ENCODE measurements at places on chromosomes 2 and 18. TPM values are rescaled to one million over a fixed set of nuclear protein-coding genes. Genes with fewer than 3 reads are reported as not detected.
A peak's percentile ranks its signal among the peaks of the same experiment; 100 is the strongest.

DNA sequence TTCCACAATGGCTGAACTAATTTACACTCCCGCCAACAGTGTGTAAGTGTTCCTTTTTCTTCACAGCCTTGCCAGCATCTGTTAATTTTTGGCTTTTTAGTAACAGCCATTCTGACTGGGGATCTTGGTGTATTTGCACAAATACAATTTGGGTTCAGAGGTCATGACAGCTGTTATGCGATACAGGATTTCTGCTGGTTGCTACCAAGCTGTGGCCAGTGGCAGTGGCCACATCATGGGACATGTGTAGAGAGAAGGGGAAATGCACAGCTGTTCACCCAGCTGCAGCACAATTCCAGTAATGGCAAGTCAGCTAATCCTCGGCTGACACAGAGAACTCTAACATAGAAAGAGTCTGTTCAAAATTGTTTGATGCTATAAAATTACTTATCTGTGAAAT is 21.0 kb upstream of the SELENOI start:
- no peaks in the 10 kb centered on the region for H3K4me1 ChIP-seq
- DNase-seq: no peak
- peaks cover 6% of the 10 kb centered on the region for H3K27me3 ChIP-seq
- H3K27ac ChIP-seq: no peak overlapping the region
- no peaks in the 10 kb centered on the region for H3K36me3 ChIP-seq

DNA sequence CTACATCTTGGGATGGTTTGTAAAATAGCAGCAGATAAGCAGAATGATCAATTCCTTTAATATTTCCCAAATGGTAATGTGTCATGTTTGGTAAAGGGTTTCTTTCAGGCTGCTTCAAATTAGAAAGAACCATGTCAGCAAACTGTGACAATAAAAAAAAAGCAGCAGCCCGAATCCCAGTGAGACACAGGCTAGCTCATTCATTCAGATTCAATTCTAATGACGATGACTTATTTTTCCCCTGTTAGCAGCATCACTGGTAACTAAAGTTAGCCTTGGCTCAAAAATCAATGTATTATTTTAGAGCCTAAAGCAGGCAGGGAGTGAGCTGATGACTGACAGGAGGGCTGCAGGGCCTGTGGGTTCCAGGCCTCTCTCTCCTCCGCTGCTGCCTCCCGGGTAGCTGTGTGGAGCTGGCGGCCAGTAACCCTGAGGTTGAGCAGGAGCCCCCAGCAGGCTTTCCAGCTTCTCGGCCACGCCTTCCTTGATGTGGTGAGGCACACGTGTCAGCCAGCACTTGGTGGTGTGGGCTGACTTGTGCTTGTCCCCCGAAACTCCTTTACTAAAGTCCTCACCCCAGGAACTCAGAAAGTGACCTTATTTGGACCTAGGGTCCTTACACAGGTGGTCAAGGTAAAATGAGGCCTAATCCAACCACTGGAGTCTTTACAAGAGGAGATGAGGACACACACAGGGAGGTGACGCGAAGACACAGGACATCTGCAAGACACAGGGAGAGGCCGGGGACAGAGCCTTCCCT is 120.5 kb upstream of the HS6ST1 start:
- no peaks in the 10 kb centered on the region for H3K27me3 ChIP-seq
- no peaks in the 10 kb centered on the region for H3K36me3 ChIP-seq
- H3K4me3 ChIP-seq: no peak overlapping the region
- DNase-seq: no peak
- H3K27ac ChIP-seq: no peak overlapping the region
- peaks cover 9% of the 10 kb centered on the region for H3K4me1 ChIP-seq

GRCh38 chr18:59051470-59052165 is 88.1 kb upstream of the SEC11C start:
- no peaks in the 10 kb centered on the region for H3K36me3 ChIP-seq
- no peak overlapping the region for H3K27ac ChIP-seq
- peak; percentile 47 for DNase-seq
- H3K27me3 ChIP-seq: no peaks in the 10 kb centered on the region
- H3K4me3 ChIP-seq: no peak overlapping the region

GRCh38 chr18:26458526-26459232 is 89.7 kb downstream of the KCTD1 start:
- no peaks in the 10 kb centered on the region for H3K27me3 ChIP-seq
- no peak overlapping the region for H3K27ac ChIP-seq
- H3K4me3 ChIP-seq: no peak overlapping the region
- H3K4me1 ChIP-seq: peaks cover 5% of the 10 kb centered on the region
- DNase-seq: peak; percentile 63

- H3K27me3 ChIP-seq: no peaks in the 10 kb centered on the region
- no peak for DNase-seq
- no peak overlapping the region for H3K4me3 ChIP-seq
- H3K4me1 ChIP-seq: peaks cover 28% of the 10 kb centered on the region
Measured at GRCh38 chr2:217947383-217948350, 55.1 kb downstream of the TNS1 start.

DNA sequence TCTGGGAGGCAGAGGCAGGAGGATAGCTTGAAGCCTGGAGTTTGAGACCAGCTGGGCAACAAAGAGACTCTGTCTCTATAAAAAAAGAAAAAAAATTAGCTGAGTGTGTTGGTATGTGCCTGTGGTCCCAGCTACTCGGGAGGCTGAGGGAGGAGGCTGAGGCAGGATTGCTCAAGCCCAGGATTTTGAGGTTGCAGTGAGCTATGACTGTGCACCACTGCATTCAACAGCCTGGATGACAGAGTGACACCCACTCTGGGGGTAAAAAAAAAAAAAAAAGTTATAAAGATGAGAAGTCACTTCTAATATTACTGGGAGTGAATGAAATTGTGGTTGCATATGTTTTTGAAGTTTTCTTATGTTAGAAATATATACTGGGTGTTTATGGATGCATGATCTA is 71.6 kb downstream of the C2orf74 start:
- no peak for DNase-seq
- peaks cover 56% of the 10 kb centered on the region for H3K36me3 ChIP-seq
- H3K27ac ChIP-seq: no peak overlapping the region
- H3K4me1 ChIP-seq: no peaks in the 10 kb centered on the region

GRCh38 chr2:70854411-70854810 is 18.8 kb upstream of the CD207 start:
- H3K36me3 ChIP-seq: no peaks in the 10 kb centered on the region
- H3K4me3 ChIP-seq: no peak overlapping the region
- DNase-seq: no peak

DNA sequence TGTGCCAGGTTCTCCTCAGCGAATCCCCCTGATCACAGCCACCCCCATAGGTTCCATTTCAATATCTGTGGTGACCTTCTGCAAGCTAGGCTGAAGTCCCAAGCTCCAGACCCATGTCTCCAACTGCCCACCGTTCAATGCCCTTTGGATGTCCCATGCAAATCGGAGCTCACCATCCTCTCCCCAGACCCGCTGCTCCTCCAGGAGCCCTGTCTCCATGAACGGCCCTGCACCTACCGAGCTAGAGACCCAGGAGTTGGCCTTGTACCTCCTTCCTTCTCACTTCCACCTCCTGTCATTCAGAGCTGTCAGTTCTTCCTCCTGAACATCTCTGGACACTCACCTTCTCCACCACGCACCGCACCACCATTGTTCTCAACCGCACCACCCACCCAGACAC is 1.0 kb upstream of the FAHD2A start:
- H3K27ac ChIP-seq: peak overlapping the region; percentile 85
- peak overlapping the region; percentile 89 for H3K4me3 ChIP-seq
- no peaks in the 10 kb centered on the region for H3K36me3 ChIP-seq

DNA sequence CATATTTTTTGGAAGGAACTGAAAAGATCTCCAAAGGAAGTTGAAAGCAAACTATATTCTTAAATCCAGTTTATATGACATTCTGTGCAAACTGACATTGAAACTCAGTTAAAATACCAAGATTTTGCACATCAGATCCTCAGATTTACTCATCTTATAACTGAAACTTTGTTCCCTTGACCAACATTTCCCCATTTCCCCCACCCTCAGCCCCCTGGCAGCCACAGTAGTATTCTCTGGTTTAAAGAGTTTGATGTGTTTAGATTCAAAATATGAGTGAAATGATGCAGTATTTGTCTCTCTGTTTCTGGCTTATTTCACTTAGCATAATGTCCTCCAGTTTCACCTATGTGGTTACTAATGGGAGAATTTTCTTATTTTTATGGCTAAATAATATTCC is 99.2 kb upstream of the ITGA4 start:
- H3K4me3 ChIP-seq: no peak overlapping the region
- H3K4me1 ChIP-seq: no peaks in the 10 kb centered on the region
- no peak for DNase-seq
- no peaks in the 10 kb centered on the region for H3K27me3 ChIP-seq

DNA sequence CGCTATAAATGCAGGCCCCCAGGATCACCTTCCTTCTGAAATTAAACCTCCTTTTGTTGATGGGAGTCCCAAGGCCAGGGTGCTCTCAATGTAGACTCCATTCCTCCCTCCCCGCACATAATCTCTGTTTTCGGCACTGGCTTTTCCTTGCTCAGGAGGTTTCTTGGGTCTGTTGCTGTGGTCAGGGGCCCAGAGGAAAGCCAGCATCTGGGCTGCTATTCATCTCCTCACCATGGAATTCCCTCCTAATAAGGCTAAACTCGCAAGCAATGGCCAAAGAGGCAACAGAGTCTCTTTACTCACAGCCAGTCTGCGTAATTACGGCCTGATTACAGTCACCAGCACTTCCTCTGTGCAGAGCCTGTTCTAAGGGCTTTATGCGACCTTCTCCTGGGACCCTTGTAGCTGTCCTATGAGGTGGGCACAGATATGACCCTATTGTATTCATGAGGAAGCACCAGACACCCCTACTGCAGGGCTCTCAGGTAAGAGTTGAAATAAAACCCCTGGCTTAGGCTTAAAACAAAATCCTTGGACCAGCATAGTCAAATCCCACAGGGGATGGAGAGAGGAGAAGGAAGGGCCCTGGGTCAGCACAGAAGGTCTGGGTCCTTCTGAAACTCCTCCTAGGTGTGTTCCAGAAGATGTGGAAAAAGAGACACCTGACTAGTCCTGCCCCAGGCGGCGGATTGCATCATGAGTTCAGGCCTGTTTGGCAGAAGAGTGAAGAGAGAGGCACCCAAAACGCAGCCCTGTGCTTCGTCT is 105.0 kb upstream of the SH3BP4 start:
- no peak for DNase-seq
- no peaks in the 10 kb centered on the region for H3K36me3 ChIP-seq
- no peak overlapping the region for H3K4me3 ChIP-seq
- H3K4me1 ChIP-seq: peaks cover 30% of the 10 kb centered on the region

GRCh38 chr18:77250501-77250925 is 865 bp downstream of the GALR1 start:
- DNase-seq: no peak
- no peaks in the 10 kb centered on the region for H3K36me3 ChIP-seq

DNA sequence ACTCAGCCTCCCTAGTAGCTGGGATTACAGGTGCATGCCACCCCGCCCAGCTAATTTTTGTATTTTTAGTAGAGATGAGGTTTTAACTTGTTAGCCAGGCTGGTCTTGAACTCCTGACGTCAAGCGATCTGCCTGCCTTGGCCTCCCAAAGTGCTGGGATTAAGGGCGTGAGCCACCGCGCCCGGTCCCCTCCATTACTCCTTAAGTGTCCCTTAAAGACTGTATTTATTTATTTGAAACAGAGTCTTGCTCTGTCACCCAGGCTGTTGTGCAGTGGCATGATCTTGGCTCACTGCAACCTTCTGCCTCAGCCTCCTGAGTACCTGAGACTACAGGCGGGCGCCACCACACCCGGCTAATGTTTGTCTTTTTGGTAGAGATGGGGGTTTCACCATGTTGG is 148.6 kb downstream of the TGIF1 start:
- peaks cover 45% of the 10 kb centered on the region for H3K4me1 ChIP-seq
- H3K4me3 ChIP-seq: no peak overlapping the region
- H3K27ac ChIP-seq: peak overlapping the region; percentile 32
- DNase-seq: no peak
- no peaks in the 10 kb centered on the region for H3K36me3 ChIP-seq
- no peaks in the 10 kb centered on the region for H3K27me3 ChIP-seq

GRCh38 chr18:53764086-53764485 is 460.4 kb downstream of the MBD2 start:
- H3K36me3 ChIP-seq: no peaks in the 10 kb centered on the region
- H3K27me3 ChIP-seq: no peaks in the 10 kb centered on the region
- H3K27ac ChIP-seq: no peak overlapping the region
- DNase-seq: no peak
- H3K4me1 ChIP-seq: no peaks in the 10 kb centered on the region

GRCh38 chr18:57023275-57023882 is 123.5 kb upstream of the BOD1L2 start:
- H3K4me3 ChIP-seq: no peak overlapping the region
- no peaks in the 10 kb centered on the region for H3K27me3 ChIP-seq
- H3K36me3 ChIP-seq: no peaks in the 10 kb centered on the region
- no peak overlapping the region for H3K27ac ChIP-seq

DNA sequence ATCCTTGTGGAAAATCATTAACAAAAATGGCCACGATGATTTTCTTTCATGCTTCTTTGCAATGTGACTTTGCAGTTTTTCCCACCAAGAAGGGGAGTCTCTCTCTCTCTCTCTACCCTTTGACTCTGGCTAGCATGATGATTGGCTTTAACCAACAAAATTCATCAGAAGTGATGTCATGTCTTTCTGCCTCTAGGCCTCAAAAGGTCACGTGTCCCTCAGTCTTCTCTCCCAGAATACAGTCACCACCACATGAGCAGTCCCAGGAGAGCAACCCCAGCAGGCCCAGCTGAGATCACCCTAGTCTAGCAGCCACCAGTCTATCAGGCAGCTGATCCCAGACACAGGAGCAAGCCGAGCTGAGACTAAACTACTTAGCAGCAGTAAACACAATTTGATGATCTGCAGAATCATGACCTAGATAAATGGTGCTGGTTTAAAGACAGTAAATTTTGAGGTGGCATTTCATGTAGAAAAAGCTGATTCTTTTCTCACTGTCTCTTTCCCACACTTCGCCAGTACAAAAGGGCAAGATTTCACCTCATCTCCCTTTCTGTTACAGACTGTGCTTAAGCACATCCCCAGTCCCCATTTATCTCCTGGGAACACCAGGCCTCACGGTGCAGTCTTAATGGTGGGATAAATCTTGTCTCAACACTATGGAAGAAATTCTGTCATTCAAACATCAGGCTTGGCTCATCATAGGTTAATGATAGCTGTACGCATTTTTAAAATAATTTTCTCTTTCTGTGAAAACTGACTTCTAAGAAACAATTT is 132.7 kb downstream of the SCG2 start:
- H3K4me3 ChIP-seq: no peak overlapping the region
- DNase-seq: peak; percentile 59
- no peaks in the 10 kb centered on the region for H3K4me1 ChIP-seq
- no peaks in the 10 kb centered on the region for H3K27me3 ChIP-seq
- H3K36me3 ChIP-seq: no peaks in the 10 kb centered on the region

GRCh38 chr2:190856985-190857384 is 23.6 kb upstream of the GLS start:
- peaks cover 24% of the 10 kb centered on the region for H3K4me1 ChIP-seq
- DNase-seq: no peak
- H3K27me3 ChIP-seq: no peaks in the 10 kb centered on the region
- no peaks in the 10 kb centered on the region for H3K36me3 ChIP-seq
- H3K4me3 ChIP-seq: no peak overlapping the region

GRCh38 chr2:204201507-204201906 is 264.9 kb downstream of the ICOS start:
- H3K27ac ChIP-seq: no peak overlapping the region
- DNase-seq: no peak
- H3K36me3 ChIP-seq: no peaks in the 10 kb centered on the region
- no peaks in the 10 kb centered on the region for H3K4me1 ChIP-seq
- no peak overlapping the region for H3K4me3 ChIP-seq
- H3K27me3 ChIP-seq: peaks cover 11% of the 10 kb centered on the region

ST8SIA5 gene
- 0.67 TPM for total RNA-seq

TNFAIP6 gene
- not detected for total RNA-seq

MGAT4A gene
- total RNA-seq: 3.6 TPM

DYNAP gene
- total RNA-seq: not detected

KCNIP3 gene
- 3.6 TPM for total RNA-seq

CCDC121 gene
- total RNA-seq: 4.2 TPM

STPG4 gene
- total RNA-seq: not detected

SLC5A7 gene
- total RNA-seq: 0.06 TPM

TGFA gene
- total RNA-seq: 0.21 TPM

TSGA10 gene
- total RNA-seq: 7.8 TPM

CHRND gene
- 0.09 TPM for total RNA-seq

All from cardiac muscle cell (in vitro differentiated cells and primary cell).